ENCODE measurements at places on chromosomes 7 and 10.

GRCh38 chr7:131859147-131859821, 302.9 kb upstream of the PODXL start:
- peak; percentile 59 for DNase-seq

DNA sequence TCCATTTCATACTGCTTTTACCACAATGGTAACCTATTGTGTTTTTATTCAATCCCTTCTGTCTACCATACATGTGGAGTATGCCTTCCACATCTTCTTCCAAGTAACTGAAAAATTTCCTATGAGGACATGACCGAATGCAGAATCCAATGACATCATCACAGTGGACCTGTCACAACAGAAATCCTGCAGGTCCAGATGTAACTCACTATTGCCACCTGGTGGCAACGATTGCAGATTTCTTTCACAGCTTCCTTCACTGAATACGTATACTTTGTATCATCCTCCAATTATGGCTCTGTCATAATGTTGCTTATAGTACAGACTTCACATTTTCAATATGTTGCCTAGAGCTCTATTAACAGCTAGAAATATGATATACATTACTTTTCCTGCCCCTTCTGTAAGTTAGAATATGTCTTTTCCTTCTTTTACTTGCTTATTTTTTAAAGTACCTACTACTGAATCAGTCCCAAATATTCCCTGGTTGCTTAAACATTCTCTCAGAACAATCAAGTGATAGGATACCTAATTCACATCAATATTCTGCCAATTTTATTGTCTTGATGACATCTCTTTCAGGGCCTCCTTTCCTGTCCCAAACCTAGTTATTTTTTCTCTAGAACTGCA, 45.4 kb downstream of the SLC13A1 start:
- peak; percentile 75 for DNase-seq

DNA sequence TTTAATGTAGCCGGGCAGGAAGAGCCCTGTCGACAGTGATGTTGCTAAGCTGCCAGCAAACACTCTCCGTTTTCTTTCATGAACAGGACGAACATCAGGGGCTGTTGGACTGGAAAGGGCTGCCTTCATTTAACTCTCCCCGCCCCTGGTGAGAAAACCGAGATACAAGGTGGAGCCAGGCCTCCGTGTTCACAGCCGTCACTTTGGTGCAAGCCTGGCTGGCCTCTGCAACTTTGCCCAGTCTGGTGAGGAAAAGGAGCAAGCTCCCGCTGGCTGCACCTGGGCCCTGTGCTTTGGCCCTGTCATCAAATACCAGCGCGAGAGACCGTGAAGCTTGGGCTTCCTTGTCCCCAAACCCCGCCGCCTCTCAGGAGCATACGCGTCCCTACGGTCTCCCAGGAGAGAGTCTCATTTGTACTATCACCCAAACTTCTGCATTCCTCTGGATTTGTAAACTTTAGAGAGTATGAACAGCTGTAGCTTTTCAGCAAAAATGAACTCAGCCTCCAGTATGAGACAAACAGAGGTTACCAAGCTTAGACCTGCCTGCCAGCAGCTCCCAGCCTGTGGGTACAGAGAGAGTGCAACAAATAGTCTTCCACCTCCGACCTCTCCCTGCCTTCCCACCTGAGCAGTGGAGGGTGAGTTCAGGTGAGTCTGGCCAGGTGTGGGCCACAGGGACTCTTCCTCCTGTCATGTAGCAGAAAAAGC, 445.3 kb upstream of the MGMT start:
- no peak for DNase-seq

DNA sequence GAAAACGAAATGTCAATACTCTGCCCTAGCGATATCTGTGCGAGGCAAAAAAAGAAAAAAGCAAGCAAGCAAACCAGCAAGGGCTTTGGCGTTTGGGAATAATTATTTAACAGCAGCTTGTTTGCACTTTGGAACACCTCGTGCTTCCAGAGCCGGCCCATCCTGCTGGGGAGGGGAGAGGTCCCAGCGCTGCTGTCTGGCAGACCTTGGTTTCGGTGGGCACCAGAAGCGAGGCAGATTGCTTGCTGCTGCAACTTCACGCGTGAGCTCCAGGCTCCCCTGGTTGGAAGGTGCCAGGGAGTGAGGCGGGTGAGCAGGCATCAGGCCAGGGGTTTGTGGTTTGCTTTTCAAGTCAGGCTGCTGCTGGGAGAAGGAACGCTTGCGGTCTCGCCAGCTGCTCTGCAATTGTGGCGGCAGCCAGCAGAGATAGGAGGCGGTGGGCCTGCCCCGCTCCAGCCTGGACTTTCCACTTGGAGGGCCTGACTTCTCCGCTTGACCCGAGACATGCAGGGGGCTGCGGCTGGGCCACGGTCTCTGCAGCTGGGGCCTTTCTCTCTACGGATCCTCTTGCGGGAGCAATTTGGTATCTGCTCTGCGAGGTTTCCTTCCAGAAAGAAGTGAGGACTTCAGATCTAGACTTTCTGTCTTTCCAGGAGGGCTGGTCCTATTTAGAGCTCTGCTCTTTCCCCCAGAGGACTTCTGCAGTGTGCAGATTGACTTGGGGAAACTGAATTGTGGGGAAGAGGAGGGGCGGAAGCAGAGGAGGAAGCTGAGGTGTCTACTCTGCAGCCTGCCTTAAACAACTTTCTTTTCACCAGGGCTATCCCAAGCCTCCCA, 131.4 kb downstream of the PRPF18 start:
- DNase-seq = peak; percentile 87

DNA sequence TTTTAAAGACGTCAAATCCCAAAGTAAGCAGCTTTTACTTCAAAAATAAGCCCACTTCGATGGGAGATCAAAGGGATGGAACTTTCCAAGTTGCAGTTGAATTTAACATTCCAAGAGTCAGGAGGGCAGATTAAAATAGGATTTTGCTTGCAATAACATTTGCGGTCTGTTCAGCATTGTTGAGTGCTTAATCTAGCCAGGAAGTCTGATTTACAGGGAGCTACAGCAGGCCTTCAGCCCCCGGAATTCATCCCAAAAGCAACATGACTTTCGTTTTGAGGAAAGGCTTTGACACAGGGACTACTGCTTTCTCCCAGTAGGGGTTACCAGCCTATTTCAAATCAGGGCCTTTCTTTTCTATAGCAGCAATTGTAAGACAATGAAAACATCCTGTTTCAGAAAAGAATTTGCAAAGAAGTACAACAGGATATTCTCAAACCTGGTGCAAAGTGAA, 279.6 kb upstream of the PITRM1 start:
- no peak for DNase-seq

DNA sequence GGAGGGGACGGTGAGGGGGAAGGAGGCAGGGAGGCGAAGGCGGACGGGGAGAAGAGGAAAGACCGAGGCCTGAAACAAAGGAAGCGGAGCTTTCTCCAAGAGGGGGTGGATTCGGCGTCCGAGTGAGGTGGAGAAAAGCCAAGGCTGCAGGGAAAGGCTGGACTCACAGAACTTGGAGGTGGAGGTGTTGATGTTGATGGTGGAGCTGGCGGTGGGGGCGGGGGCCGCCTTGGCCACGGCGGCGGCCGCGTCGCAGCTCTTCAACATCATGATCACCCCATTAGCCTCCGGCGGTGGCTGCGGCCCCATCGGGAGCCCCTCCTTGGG, 578 bp downstream of the CACUL1 start:
- no peak for DNase-seq

DNA sequence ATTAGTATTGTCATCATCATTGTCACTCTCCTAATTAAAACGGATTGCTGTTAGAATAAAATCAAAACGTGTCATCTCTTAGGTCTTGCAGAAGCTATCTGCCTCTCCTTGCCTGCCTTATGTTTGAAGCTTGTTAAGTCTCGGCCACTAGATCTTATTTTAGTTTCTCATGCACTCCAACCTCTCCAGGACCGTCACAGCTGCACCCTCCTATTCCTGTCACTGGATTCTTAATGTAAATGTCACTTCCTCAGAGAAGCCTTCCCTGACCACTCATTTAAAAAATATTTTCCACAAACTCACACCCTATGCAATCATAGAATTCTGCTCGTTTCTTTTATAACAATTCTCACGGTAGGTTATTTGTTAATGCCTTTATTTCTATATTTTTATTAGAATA, 103.9 kb upstream of the DKK1 start:
- DNase-seq = no peak

GRCh38 chr7:106060394-106060920, 51.7 kb downstream of the SYPL1 start:
- DNase-seq = no peak

- DNase-seq = no peak
Observed at GRCh38 chr10:99365736-99366135, 36.6 kb downstream of the CNNM1 start.

- no peak for DNase-seq
Observed at GRCh38 chr7:1597066-1597760, 27.4 kb upstream of the PSMG3 start.

DNA sequence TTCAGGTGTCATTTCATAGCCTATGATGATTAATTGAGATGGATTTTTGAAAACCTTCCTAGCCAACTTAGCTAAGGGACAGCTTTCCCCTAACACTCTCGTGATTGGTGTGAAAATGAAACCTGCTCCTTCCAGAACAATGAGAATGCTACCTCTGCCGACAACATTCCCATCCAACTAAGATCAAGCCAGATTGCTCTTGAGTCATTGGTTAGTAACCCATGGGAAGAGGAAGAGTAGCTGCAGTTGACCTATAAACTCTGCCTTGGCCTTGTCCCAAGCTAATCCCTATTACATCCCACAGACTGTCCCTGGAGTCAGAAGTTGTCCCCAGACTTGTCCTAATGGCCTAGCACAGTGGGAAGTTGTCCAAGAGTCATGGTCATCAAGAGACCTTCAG, 80.5 kb upstream of the SVIL start:
- no peak for DNase-seq

- peak; percentile 74 for DNase-seq
Observed at GRCh38 chr10:78700413-78700812, 368.4 kb upstream of the ZMIZ1 start.

DNA sequence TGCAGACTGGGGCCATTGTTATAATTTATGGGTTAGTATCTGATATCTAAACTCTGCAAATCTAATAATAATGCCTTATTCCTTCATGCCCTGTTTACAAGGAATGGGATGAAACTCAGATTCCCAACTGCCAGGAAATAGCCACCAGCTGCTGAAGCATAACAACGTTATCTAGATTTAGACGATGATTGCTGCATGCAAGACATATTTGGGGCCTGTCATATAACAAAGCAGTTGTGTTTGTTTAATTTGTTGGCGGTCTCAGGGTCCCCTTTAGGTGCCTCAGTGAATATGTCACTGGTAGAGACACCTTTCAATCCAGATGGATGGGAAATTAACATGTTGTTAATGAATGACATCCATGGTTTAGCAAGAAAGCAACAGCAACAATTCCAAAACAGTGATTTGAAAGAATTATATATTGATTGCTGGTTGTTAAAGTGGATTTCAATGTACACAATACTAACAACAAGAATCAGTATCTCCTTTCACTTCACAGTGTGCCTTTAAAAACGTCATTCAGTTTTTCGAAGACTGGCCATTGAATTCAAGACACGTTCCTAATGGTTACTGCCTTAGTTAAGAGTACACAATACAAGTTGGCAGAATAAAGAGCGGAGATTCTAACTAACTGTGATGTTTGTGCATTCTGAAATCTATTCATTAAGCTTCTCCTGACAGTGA, 860.6 kb upstream of the CELF2 start:
- DNase-seq = no peak

- DNase-seq = no peak
Observed at GRCh38 chr7:133709036-133709880, 417.9 kb upstream of the LRGUK start.

GRCh38 chr7:84042110-84042539, 152.5 kb downstream of the SEMA3A start:
- no peak for DNase-seq

DNA sequence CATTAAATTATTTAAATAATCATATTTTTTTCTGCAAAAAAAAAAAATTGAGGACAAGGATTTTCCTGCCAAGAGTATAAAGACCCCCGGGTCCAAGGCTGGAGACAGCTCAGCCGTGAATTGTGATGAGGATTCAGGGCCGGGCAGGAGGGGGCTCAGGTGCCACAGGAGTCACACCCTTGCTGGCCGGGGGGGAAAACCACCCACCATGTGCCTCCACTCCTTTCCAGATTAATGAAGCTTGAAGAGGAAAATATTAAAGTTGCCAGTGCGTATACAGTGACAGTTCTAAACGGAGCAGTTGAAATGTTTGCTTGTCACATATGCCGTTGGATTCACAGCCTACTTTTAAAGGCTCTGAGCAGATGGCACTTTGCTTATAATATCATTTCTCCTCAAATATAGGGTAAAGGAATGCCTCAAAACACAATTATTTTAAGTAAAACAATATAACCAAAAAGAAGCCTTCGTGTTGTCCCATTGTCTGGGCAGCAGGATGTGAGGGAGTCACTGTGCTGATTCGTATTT, 49.6 kb downstream of the ADARB2 start:
- DNase-seq = peak; percentile 45

DNA sequence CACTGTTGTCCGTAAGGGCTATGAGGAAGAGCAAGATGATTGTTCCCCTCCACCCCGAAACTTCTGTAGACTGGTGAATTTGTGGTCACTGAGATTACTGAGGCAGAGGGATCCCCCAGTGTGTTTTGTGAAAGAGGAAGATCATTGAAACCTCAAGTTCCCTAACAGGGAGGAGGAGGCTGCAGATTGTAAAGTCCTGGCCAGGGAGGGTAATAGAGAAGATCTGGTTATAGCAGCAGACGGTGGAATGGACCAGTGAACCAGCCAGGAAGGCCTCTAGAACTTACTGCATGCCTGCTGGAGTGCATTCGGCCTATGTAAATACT, 31.1 kb downstream of the LMTK2 start:
- DNase-seq = no peak

GRCh38 chr10:569961-570627, 119.4 kb downstream of the DIP2C start:
- no peak for DNase-seq

- DNase-seq = no peak
Observed at GRCh38 chr7:49243521-49243920, 319.2 kb downstream of the CDC14C start.

DNA sequence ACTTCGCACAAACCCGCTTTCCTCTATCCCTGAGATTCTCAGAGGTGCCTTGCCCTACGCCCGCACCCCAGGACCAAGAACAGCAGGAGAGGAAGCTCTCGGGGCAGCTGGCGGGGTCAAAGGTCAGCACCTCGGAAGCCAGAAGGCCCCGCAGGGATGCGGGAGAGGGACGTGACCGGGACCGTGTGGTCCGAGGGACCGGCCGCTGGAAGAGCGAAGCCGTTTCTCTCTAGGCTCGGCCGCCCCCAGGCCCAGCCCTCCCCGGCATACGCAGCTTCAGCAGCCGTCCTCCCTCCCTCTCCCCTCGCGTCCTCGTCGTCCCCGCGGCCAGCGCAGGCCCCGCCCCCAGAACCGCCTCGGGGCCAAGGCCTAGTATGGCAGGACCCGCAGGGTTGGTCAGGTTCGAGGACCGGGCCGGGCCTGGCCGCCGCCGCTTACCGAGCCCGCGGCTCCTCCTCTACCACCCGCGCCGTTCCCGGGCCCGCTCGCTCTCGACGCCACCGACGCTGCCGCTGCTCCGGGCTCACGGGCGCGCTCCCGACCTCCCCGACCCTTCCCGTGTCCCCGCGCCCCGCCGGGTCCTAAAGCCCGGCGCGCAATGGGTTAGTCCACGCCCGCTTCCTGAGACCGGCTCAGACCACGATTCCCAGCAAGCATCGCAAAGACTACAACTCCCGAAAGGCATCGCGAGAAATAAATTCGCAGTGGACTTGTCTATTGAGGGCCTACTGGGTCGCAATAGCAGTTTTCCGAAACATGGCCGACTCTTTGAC, at the start of gene ARMH3:
Gene ARMH3, minus strand, starts transcription at position 527 of the 773 bp plus-strand sequence. CDS start 16,059 bp downstream, outside the sequence.
- peak; percentile 89 for DNase-seq

- no peak for DNase-seq
Observed at GRCh38 chr10:91590142-91590903, 42.5 kb downstream of the PPP1R3C start.

All from NCI-H2171 treated with DMSO at 0.1 percent for 48 hours (cell line).